Stimulated activated CD4-positive, alpha-beta T cell treated with anti-CD3 and anti-CD28 coated beads, TNF-alpha, amount 100 ng/mL, for 48 hours (primary cell): ENCODE measurements at places on chromosomes 4 and X.

DNA sequence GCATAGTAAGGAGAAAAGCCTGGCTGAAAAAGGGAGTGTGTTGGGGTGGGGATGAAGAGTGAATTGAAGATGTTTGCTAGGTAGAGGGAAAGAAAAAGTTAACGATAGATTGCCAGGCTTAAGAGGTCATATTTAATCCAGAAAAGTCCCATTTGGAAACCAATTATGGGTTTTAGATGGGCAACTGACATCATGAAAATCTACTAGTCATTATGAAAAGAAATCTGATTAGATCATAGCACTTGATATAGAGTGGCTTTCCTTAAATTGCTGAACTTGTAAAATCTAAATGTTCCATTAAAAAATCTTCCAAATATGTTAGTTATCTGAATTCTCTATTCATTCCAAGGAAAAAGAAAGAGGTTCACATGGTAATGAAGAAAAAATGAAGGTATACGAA is 37.5 kb upstream of the IL21 start:
- DNase-seq, result no peak

- no peak for DNase-seq
Measured at GRCh38 chr4:7463566-7464258, 29.0 kb upstream of the PSAPL1 start.

DNA sequence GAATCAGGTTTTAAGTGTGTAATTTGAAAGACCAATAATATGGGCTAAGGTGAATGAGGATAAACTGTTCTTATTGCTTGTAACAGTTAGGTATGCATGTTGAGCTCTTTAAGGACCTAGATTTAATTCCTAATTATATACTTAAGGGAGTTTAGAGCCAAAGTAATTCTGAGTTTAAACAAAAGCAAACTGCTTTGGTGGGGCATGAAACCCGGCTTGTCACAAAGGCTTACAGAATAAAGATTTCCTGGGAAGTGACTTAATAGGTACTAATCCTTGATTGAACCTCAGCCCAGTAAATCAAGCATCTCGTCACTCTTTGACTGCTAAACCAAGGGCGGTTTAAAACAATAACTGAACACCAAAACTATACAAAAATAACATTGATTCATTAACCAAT is 1324.2 kb downstream of the RPA4 start:
- no peak for DNase-seq

DNA sequence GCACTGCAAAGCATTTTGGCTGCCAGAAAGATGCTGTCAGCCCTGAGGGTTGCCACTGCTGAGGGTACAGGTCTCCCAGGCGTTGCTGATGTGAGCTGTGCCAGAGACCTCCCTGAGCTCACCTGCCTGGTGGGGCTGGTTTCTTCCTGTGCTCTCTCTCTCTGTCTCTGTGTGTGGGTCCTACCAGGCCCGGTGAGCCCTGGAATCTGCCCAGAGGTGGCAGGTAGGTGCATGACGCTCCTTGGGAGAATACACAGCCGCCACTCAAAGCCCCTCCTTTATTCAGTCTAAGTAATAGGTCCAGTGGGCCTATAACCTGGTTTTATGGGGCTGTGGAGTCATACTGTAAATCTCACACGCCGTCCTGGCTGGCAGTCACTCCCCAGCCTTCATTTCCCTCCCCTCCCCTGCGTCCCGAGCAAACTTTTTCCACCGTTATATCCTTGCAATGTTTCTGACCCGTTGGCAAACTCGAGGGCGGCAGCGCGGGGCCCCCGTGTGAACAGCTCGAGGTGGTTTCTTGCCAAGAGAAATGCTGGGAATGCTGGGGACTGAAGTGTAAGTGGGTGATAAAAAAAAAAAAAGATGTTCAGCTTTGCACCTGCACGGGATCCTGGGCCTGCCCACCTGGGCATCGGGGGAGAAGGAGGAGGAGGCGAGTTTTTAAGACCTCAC is 245.9 kb downstream of the CRLF2 start:
- DNase-seq, result no peak

DNA sequence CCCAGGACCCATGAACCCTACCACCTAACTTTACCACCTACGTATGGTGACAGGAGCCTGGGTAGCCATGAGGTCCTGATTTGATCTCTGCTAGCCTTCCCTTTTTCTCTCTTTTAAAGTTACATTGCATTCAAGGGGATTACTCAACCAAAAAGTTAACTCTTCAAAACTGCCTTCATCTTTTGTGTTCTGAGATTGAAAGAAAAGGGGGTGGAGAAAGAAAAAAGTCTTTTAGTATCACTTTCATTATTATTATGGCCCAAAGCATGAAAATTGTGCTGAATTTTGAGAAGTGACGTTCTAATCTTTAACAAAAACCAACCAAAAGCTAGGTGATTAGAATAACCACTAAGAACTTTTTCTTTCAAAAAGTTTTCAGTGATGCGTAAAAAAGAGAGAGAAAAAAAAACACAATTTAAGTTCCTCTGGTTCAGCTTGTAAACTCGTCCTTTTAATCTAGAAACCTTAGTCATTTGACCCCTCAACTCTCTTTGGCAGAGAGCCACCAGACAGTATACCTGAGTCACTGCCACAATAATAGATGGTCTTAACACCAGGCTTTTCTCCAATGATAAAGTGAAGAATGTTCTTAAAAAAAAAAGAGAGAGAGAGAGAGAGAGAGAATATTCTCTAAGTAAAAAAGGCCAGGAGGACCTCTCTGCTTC is 347.4 kb upstream of the FGF13 start:
- no peak for DNase-seq
